ENCODE measurements at places on chromosomes 13 and 19.

DNA sequence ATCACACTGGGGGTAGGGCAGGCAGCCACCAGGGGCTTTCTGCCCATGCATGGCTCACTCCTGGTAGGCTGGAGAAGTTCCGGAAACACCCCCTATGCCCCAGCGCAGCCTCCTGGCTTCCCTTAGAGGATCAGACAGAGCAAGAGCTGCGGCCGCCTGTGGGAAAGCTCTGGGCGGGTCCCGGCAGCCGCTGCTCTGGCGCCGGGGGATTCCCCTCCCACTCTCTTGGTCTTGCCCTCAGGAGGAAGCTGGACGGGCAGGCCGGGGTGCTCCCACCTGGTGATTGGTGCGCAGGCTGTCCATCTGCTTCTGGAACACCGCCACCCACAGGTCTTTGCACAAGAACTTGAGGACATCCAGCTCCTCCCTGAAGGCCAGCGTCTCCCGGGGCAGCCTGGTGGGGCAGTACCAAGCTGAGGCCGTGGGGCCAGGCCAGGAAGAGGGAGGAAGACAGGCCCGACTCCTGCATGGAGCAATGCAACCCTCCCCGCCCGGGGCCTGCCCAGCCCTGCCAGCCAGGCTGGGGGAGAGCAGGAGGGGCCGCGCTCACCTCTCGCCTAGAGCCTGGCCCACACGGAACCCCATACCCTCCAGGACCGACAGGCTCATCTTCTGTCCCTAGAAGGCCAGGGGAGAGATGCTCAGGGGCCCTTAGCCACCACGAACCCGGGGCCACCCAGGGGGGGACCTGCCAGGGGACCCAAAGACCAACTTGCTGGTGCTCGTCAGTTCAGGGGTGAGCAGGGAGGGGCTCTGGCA, 4.0 kb upstream of the NKPD1 start:
- no peak for DNase-seq

- DNase-seq, result no peak
Observed at GRCh38 chr19:281992-282391, 9.2 kb downstream of the PLPP2 start.

DNA sequence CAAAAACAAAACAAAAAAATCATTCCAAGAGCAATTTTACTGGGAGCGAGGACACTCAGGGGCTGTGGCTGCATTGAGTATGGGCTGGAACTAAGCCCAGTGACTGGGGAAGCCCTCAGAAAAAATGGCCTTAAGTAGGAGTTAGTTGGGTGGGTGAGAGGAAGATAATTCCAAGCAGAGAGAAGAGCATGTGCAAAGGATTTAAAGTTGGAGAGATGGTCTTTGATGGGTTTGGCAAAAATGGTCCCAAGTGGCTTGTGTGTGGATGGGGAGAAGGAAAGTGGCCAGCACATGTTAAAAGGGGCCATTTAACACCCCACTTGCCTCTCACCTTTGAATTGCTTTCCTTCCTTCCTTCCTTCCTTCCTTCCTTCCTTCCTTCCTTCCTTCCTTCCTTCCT, 6.7 kb upstream of the CYP4F22 start:
- no peak for DNase-seq

- peak; percentile 53 for DNase-seq
Observed at GRCh38 chr13:113938246-113938645, 35.6 kb downstream of the C13orf46 start.

DNA sequence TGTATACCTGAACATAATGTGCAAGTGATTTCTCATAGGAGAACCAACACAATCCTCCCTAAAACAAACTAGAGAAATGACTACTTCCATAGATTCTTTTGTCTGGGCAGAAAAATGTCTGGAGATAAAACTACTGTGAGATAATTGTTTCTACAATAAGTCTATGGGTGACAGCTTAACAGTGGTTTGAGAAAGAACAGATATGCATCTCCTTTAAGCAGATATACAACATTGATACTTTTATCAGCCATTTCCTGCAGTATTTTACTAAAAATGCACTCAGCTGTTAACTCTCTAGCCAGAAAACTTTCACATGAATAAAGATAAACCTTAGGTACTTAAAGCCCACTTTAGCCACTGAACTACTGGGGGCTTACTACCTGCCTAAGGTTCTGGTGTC, 1132.4 kb downstream of the EFNB2 start:
- no peak for DNase-seq

GRCh38 chr19:20661150-20661819, at the start of gene ZNF626:
ZNF626 (minus strand) TSS chr19:20661571; CDS start chr19:20661446, 125 bp downstream.
- DNase-seq, result peak; percentile 99

- DNase-seq, result no peak
Observed at GRCh38 chr13:37716420-37717195, 118.0 kb upstream of the POSTN start.

DNA sequence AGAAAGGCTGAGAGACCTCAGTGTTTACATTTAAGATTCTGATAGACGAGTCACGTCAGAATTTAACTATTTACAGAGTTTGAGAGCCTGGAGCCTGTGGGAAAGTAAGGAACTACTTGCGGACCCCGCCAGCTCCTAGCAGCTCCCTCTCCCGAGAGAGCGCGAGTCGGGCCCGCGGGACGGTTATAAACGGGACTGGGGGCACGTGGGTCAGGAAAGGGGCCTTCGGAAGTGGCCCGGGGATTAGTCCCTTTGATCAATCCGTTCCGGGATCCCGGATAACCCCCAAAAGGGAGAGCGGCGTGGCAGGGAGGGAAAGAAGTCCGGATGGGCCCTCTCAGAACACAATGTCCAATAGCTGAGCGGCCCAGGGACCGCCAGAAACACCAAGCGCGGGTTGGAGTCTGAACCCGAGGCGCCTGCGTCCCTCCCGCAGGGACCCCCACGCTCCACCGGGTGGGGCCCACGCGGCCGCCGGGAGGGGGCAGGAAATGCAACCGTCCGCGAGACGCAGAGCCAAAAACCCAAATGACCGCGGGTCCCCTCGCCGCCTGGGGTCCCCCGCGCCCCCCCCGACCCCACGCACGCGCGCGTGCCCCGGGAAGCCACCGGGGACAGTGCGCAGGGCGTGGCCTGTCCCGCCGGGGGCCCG, 3.6 kb downstream of the ZIC5 start:
- no peak for DNase-seq

- no peak for DNase-seq
Observed at GRCh38 chr13:29435125-29435911, 160.2 kb downstream of the SLC7A1 start.

DNA sequence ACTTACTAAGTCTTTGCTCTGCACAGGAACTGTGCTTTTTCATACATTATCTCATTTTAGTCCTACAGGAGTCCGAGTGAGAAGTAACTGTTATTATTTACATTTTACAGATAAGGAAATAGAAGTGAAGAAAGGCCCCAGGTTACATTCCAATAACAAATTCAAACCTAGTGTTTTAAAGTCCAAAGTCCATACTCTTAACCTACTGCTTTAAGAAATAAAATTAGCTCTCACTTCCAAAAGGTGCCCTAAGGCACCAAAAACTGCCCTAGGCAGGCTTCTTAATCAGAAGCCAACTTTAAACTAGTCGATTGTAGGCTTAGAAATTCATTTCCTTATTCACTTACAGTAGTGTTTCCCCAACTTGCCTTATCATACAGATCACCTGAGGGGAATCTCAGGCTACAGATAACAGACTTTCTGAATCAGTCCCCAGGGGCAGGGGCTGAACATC, 555.9 kb downstream of the DIAPH3 start:
- no peak for DNase-seq

DNA sequence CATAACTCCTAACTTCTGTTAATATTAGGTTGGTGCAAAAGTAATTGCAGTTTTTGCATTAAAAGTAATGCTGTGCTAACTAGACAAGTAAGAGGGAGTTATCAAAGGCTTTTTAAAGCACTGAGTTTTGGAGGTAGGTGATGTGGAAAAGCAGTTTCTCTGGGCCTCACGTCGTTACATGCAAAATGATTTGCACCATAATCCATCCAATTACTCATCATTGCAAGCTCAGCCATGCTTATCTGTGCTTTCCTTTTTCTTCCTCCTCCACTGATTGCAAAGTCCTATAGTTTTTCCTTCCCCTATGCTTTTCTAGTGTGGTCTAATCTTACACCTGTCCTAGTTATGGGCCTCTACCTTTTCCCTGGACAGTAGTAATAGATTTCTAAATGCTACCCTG, 35.4 kb upstream of the INTS6 start:
- no peak for DNase-seq

Measured in T47D (cell line).